ENCODE measurements at places on chromosomes 13 and 19. TPM values are rescaled to one million over a fixed set of nuclear protein-coding genes. Genes with fewer than 3 reads are reported as not detected.

HSD17B14 gene
- 1.2 TPM for total RNA-seq

RCBTB1 gene
- total RNA-seq, result 16.8 TPM

LILRA1 gene
- total RNA-seq, result not detected

NECTIN2 gene
- 51.3 TPM for total RNA-seq

TMEM145 gene
- total RNA-seq, result not detected

ZNF581 gene
- total RNA-seq, result 13.4 TPM

BEST2 gene
- total RNA-seq, result not detected

KLF1 gene
- not detected for total RNA-seq

HS6ST3 gene
- total RNA-seq, result under 0.01 TPM

ZNF681 gene
- total RNA-seq, result 0.31 TPM

All from aortic smooth muscle cell (primary cell).